Stimulated activated CD4-positive, alpha-beta T cell treated with anti-CD3 and anti-CD28 coated beads, Interleukin-2, amount 100 ng/mL, for 48 hours (primary cell): ENCODE measurements at places on chromosomes 2 and 18.

GRCh38 chr2:47323009-47323821, 79.7 kb upstream of the MSH2 start:
- DNase-seq, result peak; percentile 73

GRCh38 chr2:44680424-44680971, 261.0 kb upstream of the SIX3 start:
- DNase-seq, result no peak

DNA sequence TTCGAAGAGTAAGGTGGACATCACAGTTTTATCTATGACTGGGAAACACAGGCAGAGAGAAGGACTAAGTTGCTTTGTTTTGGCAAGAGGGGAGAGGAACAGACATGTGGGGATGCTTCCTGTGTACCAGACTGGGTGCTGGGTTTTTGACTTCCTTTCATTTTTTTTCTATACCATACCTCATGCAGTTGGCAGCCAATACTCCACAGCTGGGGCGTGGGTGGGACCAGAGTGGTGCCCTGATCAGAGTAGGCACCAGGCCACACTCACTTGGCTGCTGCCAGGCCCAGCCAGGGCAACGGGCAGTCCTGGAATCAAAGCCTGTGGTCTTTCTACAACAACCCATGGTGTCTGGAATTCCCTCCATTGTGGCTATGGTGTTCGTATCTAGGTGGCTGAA, 45.2 kb downstream of the SH3RF3 start:
- no peak for DNase-seq

DNA sequence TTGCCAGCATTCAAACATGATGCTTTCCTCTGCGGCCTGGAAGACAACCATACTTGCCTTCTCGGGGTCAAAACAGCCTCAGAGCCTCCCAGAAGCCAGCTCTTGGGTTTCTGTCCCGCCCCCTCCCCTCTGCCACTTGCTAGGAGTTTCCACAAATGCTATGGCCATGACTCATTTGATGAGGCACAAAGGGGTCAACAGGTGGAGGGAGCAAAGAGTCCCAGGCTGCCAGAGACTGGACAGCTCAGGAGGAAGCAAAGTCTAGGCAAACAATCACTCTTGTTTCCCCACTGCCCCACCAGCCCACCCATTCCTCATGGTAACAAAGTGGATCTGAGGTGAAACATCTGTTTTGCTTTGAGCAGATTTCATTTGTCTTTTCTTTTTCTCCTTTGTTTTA, 551.1 kb downstream of the TNS1 start:
- no peak for DNase-seq

GRCh38 chr18:34767601-34768027, 57.5 kb downstream of the DTNA start:
- DNase-seq, result no peak

DNA sequence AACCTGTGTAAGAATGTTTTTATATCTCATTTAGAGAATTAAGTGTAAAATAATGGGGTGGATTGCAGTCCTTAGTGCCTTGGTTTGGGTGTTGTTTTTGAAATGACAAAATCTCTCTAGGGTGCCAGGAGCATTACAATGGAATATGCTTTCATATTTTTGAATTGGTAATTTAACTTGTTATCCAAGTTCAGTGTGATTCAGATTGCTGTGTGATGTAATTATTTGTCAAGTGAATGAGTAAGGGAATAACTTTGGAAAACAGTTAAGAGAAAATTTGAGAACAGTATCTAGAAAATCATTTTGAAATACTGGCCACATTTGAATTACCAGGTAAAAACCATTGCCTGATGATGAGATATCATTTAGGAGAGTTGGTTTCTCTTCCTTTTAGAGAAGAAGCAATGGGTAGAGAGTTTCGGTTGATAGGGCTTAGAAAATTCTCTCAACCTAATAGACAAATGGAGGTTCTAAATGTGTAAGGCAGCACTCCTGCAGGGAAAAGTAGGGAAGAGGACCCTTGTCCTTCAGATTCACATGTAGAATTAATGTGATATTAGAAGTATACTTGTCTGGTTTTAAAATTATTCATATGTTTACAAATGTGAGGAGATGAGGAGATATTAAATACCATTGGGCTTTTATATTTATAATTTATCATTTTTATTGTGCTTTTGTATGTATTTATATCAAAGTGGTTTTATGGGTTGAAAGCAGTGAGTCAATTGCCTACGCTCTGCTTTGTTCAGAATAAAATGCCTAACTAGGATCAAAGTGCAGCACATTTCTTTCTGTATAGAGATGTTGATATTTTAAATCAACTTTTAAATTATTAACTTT, 124.8 kb downstream of the PHLPP1 start:
- DNase-seq, result no peak

GRCh38 chr2:201835066-201835465, 28.7 kb downstream of the CDK15 start:
- DNase-seq, result no peak

DNA sequence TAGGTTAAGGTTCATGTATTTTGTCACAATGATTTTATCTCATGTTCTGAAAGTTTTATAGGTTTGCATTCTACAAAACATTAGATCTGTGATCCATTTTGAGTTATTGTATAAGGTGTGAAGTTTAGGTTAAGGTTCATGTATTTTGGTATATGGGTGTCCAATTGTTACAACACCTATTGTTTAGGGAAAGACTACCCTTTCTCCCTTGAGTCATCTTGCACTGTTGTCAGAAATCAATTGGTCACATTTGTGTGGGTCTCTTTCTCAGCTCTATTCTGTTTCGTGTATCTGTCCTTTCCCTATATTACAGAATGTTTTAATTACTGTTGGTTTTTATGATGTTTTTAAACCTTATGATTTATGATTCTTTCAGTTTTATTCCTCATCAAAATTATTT, 192.3 kb downstream of the MCFD2 start:
- DNase-seq, result no peak

DNA sequence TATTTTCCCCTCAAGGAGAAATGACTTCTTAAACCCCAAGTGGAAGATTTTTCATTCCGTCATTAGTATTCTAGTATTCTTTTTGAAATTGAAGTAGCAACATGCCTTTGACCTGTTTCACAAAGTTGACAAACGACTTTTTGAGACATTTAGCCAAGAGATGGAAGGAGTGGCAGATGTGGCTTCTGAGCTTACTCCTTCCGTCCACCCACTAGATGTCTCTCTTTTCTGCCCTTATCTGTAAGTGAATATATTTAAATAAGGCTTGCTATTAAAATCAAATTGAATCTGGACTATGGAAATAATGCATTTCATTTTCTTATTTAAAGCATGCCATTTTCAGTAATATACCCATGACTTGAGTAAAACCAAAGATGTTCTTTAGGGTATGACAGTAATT, 74.1 kb downstream of the ACTR3 start:
- no peak for DNase-seq

- DNase-seq, result no peak
These were observed 63.5 kb upstream of the FZD7 start for GRCh38 chr2:201969938-201970785.

- no peak for DNase-seq
These were observed 226.2 kb downstream of the SP3 start for GRCh38 chr2:173739006-173739405.

DNA sequence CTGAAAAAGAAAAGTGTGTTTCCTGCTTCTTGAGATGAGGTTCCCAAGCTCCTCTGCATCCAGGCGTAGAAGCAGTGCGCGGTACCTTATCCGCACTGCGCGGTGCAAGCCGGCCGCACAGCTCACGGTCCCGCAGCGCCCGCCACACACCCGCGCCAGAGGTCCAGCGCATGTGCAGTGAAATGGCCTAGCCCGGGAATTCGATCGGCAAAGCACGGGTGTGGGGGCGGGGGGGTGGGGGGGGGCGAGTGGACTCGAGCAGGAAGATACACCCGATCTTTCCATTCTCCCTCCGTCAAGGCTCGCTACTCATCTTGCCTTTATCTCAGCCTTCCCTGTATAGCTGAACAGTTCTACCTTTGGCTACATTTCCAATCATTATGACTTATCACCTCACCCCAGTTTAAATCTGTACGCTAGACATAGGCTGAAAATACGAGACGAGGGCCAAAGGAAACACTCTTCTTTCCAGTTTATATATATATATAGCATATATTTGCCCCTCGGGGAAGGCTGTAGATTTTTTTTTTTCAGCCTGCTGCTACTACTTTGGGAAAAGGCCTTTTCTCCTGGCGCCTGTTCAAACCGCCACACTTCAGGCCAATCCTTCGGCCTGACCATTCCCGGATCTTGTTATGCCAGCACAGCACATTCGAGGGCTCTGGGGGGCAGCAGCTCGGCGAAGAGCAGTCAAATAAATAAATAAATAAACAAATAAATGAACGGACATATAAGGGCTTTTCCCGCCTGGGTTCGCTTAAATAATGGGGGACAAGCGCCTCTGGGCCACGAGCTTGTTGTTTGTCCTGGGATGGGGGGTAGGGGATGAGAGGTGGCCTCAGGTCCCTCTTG, 10.4 kb downstream of the HOXD8 start:
- DNase-seq, result no peak

- no peak for DNase-seq
These were observed 308.8 kb downstream of the RPIA start for GRCh38 chr2:89000235-89000634.

GRCh38 chr2:113700186-113700841, 56.1 kb downstream of the SLC35F5 start:
- DNase-seq, result peak; percentile 19

DNA sequence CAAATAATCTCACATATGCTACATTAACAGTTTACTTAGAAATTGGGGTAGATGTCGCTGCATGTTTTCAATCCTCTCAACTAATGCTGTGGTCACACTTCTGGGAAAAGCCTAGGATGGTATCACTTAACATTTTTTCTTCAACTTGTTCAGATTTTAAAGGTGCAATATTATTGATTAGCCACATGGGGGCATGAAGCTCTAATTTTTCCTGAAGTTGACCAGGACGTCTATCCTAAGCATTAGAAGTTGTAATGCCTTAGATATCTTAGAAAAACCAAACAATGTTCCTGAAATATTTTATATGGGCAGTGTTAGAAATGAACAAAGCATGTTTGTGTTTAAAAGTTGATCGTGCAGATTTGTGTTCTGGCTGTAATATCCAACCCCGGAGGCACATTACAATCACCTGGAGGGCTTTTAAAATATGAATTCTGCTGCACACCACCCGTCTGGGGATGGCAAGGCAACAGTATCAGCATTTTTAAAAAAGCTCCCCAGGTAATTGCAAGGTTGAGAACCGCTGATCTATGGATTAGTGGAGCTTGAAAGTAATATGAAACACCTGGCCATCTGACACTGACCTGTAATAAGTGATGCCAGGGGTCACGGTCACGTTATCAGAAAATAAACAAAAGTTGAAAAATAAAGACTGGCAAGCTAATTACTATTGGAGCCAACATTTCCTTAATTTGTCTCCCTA, 100.5 kb upstream of the LMAN1 start:
- no peak for DNase-seq

GRCh38 chr2:226754821-226755604, 44.6 kb downstream of the IRS1 start:
- DNase-seq, result no peak

- DNase-seq, result no peak
These were observed 3.9 kb downstream of the ANKRD44 start for GRCh38 chr2:197306696-197307040.

GRCh38 chr2:128309280-128310093, 9.2 kb downstream of the HS6ST1 start:
- no peak for DNase-seq

DNA sequence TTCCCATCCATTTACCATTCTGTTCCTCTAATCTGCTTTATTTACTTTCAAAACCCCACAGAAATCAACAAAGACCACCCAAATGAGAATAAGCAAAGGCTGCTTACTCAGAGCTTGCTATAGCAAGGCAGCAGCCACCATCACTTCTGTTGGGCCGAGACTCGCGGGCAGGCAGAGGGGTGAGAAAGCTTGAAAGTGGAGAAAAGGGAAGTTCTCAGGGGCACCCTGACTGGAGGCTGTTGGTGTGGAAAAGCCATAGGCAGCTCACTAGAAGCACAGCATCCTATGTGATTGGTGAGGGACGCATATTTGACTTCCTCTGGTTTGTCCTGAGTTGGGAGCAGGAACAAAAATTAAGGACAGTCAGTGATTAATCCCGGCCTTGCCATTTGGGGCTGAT, 269.7 kb upstream of the THSD7B start:
- DNase-seq, result no peak

GRCh38 chr18:13252686-13253410, 34.3 kb downstream of the LDLRAD4 start:
- DNase-seq, result no peak

GRCh38 chr2:187143537-187143936, 294.6 kb upstream of the ZSWIM2 start:
- DNase-seq, result no peak

- no peak for DNase-seq
These were observed 31.9 kb downstream of the SH3RF3 start for GRCh38 chr2:109160714-109161440.

DNA sequence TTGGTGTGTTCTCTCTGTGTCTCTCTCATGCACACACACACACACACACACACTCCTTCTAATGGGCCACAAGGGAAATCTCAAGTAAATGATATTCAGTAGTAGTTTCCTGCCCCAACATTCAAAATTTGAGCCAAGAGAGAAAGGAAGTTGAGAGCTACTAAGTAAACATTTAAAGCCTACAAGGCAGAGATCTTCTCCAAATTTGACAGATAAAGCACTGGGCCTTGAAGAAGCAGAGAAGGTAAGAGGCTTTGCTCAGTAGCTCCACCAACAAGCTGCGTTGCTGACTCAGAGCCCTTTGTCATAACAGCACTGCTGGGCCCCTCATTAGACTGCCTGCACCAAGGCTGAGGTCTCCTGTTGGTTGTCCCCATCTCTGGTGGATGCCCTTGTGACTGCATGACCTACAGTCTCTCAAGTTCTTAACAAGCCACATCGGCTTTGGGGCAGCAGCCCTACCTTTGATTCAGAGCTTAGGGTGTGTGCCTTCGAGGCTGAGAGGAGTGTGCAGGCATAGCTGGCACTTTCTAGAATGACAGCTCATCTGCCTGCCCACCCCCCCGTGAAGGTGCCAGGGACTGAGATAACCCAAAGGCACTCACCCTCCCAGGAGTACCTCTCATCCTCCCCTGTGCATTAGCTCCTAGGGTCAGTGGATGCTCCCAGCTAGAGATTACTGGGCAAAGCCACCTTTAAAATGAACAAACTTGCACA, 32.3 kb upstream of the NEB start:
- DNase-seq, result peak; percentile 2

DNA sequence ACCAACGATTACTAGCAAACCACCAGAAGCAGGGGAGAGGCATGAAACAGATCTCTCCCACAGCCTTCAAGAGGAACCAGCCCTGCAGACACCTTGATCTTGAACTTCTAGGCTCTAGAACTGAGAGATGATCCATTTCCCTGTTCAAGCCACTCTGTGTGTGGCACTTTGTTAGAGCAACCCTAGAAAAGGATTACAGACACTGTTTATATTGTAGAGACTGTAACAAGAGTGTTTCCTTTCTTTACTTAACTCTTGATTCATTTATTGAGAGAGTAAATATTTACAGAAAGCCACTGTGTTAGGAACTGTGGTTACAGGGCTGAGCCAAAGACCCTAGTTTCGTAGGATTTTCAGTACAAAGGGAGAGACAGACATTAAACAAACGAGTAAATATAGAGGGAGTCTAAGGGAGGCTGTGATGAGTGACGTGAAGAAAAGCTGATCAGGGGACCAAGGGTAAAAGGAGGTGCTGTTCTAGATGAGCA, 10.9 kb downstream of the CCDC68 start:
- no peak for DNase-seq
